ENCODE measurements at places on chromosomes 16 and 17.

DNA sequence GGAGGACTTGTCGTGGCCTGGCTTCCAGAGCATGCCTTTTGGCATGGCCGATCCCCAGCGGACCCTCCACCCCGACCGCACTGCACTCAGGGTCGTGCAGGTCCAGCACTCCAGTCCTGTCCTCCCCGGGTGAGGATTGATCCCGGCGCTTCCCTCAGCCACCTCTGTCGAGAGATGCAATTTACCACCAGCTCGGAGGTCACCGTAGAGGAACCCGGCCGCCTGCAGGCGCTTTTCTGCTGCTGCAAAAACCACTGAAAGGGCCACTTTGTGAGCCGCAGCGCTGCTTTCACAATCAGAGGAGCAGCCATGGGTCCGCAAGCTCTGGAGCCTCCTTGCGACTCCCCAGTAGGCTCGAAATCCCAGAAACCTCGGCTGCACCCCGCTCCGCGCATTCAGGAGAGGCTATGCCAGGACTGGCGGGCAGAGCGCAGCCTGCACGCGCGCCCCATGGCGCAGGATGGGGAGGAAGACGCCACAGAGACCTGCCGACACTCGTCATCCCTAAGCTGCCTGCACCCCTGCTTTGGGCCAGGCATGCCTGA is 134.2 kb downstream of the HS3ST2 start:
- DNase-seq: no peak

DNA sequence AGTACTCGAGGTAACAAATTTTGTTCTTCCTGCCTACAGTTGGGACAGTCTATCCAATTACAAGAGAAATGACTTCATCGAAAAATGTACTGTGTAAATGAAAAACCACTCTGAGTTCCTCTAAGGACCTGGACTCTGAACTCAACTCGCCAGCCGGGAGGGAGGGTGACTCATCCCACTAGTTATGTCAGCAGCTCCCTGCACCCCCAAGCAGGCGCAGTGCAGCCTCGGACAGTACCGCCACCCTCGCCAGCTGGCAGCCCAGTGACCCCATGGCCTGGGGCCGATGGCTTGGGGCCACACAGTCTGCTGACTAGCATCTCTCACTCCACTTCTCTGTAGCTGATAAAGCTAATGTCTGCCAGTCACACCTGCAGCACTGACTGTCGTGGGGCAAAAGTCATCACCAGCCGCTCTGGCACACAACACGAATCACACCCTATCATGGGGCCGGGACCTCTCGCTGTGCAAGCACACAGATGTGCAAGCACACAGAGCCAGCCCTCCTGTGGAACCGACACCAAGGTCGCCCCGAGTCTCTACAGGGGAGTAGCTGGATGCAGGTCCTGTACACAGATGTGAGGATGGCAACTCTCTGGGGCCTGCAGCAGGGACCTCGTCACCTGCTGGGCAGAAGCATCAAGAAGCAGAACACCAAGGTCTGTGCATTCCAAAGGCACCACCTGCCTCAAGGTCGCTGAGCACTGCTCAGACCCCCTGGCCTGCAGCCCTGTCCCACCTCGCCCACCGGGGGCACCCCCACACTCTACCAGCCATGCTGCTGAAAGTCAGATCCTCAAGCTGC is 5.7 kb downstream of the CSNK1D start:
- no peak for DNase-seq

GRCh38 chr17:40363111-40363827 is 1.3 kb downstream of the GJD3 start:
- DNase-seq: no peak

GRCh38 chr17:31428111-31428510 is 36.6 kb downstream of the RAB11FIP4 start:
- DNase-seq: no peak

DNA sequence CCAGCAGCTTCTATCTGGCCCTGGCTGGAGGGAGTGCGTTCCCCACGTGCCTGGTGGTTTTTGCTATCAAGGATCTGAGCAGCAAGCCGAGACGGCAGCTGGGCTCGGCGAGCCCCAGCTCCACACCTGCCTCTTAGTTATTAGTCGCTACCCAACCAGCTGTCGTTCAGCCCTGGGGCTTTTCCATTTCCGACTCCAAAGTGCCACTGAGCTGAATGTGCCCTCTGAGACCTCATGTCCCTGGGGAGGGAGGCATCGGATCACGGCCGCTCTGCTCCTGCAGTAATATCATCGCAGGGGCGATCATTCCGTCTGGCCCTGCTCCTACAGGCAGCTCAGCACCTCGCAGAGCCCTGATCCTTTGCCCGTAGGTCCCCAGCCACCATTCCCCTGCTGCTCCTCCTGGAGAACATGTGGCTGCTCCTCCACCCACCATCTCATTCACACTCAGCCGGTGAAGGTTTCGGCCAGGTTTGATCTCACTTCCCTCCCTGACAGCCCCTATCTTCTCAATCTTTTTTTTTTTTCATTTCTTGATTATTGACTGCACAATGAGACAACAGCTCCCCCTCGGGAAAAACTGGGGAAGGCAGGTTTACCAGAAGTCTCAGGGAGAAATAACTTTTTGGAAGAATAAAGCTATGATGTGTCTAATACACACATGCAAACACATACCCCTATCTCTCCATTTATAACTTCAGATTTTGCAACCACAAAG is 86.7 kb downstream of the ZFHX3 start:
- DNase-seq: no peak

DNA sequence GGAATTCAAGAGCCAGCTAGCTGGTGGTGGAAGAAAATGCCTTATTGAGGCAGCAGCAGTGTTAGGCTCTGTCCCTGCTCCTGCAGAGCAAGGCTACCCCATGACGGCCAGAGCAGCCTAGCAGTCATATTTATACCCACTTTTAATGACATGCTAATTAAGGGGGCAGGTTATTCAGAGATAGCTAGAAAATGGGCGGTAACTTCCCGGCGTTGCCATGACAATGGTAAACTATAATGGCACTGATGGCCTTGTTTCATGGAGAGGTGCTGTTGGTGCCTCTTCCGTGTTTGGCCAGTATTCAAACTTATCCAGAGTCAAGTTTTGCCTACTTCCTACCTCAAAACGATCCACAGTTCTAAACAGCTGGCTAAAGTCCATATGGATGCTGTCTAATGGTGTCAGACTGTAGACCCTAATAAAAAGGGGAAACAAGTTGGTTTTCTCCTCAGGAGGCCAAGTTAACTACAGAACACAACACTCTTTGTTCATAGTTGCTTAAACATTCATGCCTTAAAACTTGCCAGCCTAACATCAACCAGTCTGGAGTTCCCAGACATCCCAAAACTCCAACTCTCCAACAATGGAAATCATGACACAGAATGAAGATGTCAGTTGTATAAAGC is 3.7 kb upstream of the SCNN1B start:
- DNase-seq: no peak

GRCh38 chr17:6261466-6261865 is 173.5 kb downstream of the AIPL1 start:
- DNase-seq: no peak

GRCh38 chr16:68422396-68422960 is 25.8 kb downstream of the SMPD3 start:
- DNase-seq: no peak

GRCh38 chr17:39599004-39599664 is 8.6 kb downstream of the NEUROD2 start:
- DNase-seq: no peak

GRCh38 chr17:2406903-2407790 is 6.3 kb upstream of the MNT start:
- no peak for DNase-seq

- DNase-seq: no peak
These were observed 447.9 kb downstream of the CA10 start for GRCh38 chr17:51710634-51710979.

- DNase-seq: no peak
These were observed 44.1 kb downstream of the MARCHF10 start for GRCh38 chr17:62763891-62764600.

DNA sequence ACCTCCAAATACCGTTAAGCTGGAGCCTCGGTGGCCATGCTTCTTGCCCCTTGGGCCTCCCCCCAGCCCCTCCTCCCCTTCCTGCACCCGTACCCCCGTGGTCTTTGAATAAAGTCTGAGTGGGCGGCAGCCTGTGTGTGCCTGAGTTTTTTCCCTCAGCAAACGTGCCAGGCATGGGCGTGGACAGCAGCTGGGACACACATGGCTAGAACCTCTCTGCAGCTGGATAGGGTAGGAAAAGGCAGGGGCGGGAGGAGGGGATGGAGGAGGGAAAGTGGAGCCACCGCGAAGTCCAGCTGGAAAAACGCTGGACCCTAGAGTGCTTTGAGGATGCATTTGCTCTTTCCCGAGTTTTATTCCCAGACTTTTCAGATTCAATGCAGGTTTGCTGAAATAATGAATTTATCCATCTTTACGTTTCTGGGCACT is 928 bp downstream of the HBA1 start:
- DNase-seq: no peak

DNA sequence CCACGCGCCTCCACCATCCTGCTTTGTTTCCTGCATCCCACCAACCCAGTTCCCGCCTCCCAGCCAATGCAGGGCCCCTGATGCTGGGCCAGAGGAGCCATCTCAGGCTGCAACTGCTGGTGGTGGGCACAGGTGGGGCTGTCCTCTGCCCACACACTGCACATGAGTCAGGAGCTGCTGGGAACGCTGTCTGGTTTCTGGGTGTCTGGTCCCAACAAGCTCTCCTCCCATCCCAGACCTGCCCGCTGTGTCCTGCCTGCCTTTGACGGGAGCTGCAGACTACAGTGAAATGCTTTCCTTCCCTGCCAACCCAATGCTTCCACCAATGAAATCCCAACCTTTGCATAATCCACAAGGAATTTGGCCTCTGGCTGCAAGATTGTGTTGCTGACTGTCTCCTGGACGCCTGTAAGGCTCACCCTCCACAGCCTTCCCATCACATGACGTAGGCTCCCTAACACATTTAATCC is 98.9 kb downstream of the N4BP1 start:
- DNase-seq: no peak

GRCh38 chr16:50674831-50675230 is 6.3 kb downstream of the SNX20 start:
- DNase-seq: no peak

DNA sequence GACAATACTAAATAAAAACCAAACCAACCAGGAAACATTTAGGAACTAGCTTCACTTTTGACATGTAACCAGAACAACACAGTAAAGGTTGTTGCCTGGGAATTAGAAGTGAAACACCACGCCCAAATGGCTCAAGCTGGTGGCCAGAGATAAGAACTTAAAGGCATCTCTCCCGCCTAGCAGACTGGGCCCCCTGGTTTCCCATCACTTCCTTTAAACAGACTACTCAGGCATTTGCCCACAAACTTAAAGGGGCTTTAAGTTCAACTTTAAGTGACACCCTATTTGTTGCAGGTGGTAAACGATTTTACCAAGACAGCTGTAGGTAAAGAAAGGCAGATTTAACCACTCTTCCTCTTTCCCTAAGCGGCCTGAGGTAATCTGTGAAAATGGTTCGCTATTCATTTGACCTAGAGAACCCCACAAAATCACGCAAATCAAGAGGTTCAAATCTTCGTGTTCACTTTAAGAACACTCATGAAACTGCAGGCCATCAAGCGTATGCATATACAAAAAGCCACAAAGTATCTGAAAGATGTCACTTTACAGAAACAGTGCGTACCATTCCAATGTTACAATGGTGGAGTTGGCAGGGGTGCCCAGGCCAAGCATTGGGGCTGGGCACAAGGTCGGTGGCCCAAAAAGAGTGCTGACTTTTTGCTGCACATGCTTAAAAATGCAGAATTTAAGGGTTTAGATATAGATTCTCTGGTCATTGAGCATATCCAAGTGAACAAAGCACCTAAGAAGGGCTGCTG is 40.8 kb upstream of the BPTF start:
- DNase-seq: no peak

- DNase-seq: no peak
These were observed 122.2 kb downstream of the CCDC182 start for GRCh38 chr17:57622683-57623433.

- DNase-seq: peak; percentile 27
These were observed 66.8 kb downstream of the C16orf78 start for GRCh38 chr16:49440156-49441065.

DNA sequence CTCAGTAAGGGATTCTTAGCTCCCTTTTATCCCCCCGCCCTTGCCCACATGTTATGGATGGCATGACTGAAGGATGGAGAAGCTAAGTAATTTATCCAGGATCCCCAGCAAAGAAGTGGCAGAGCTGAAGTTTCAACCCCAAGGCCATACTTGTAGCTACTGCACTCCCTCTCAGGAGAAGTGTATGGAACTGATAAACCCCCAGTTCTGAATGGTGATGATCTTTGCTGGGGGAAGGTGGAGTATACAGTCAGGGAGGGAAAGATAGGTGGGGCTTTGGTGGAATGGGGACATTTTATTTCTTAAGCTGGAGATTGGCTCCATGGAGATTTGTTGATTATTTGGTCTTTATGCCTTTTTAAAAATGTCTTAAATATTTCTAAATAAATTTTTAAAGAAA is 58.3 kb downstream of the TNRC6C start:
- no peak for DNase-seq

- no peak for DNase-seq
These were observed 194.0 kb upstream of the CDH5 start for GRCh38 chr16:66172463-66172862.

- no peak for DNase-seq
These were observed 35.3 kb downstream of the MRTFB start for GRCh38 chr16:14106457-14106856.

DNA sequence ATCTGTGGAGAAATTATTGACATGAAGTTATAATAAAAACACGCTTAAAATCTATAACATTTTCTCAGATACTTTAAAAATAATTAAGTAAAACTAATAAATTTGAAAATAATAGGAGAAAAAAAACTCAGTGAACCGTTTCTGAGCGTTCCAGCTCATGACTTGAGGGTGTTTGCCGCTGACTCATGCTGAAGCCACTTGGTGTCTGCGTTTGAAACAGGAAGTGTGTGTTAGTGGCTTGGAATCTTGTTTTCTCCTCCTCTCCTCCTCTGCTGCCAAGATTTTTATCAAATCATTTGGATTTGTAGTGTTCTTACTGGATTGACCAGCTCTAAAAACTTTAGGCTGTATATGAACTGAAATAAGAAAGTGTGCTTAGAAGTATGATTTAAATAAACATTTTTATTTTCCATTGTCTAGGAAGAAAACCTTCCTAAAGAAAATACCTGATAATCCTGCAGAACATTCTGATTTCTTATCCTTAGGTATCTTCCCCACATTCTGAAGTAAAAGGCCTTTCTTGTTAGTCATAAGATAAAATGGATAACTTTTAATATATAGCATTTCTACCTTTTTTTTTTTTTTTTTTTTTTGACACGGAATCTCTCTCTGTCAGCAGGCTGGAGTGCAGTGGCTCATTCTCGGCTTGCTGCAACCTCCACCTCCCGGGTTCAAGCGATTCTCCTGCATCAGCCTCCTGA is 30.8 kb downstream of the USP10 start:
- no peak for DNase-seq

DNA sequence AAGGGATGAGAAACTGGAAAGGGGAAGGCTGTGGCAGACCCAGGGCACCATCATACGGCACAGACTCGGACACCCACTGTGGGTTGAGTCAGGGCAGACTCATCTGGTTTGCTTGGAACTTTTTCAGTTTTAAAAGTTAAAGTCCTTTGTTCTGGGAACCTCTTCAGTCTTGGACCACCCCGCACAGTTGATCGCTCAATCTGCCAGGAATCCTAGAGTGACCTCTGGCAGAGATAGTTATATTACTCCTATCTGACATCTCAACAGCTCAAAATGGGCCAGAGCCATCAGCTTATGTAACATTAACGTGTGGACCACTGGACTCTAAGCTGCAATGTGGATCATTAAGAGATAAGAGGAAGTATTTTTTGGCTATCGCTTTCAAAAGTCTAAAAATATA is 164.3 kb downstream of the ABCA8 start:
- no peak for DNase-seq

- no peak for DNase-seq
These were observed 5.2 kb downstream of the IL21R start for GRCh38 chr16:27407133-27407532.

GRCh38 chr16:67489401-67490083 is 6.2 kb upstream of the AGRP start:
- DNase-seq: no peak

Data from MM.1S (cell line).